ENCODE measurements at places on chromosomes 6 and 20.

DNA sequence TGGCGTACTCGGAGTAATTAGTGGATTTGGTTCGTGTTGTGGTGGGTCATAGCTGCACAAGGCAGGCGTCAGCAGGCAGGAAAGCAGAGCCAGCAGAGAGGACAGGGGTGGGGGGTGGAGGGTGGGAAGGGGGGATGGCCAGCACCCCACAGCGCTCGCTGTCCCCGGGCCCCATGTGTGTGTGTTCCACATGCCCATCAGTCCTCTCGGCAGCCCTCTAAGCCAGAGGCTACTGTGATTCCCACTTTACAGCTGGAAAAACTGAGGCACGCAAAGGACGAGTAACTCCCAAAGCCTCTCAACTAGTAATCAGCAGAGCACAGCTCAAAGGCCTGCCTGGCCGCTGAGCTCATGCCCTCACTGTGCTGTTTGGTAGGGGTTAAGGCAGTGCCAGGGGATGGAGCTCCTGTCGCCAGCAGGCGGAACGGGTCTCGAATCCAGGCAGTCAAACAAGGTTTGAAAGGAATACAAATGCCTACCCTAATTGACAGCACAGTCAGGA, 175.2 kb downstream of the ZDHHC14 start:
- no peak for DNase-seq

GRCh38 chr6:91575032-91575431, 988.2 kb upstream of the MAP3K7 start:
- DNase-seq = no peak

DNA sequence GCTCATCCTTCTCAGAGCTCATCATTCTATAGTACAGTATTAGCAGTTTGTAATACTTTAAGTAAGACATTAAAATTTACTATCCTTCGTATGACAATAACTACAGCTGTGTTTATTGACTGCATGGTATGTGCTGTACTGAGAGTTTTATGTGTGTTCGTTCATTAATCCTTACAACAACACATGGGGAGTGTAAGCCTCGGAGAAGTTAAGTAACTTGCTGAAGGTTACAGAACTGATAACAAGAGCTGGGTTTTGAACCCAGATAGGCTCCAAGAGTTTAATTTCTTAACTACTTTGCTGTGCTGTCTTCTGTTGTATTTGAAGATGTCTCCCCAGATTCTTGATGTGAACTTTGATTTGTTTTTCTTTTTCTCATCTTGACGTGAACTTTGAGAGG, 23.7 kb downstream of the BRPF3 start:
- no peak for DNase-seq

DNA sequence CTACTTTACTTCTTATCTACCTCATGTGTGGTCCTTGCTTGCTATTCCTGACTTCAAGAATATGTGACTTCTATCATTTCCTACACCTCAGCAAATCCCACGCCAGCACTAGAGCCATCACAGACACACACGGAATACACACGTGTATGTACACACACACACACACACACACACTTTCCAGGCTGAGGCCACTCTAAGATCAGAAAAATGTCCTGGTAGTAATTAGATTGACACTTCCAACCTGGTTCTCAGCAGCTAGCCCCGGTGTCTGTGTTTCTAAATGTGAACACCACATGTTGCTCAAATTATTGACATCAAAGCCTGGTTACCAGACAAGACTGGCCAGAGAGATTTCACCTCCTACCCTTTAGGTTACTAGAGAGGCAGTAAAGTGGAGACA, 54.1 kb upstream of the SASH1 start:
- DNase-seq = no peak

DNA sequence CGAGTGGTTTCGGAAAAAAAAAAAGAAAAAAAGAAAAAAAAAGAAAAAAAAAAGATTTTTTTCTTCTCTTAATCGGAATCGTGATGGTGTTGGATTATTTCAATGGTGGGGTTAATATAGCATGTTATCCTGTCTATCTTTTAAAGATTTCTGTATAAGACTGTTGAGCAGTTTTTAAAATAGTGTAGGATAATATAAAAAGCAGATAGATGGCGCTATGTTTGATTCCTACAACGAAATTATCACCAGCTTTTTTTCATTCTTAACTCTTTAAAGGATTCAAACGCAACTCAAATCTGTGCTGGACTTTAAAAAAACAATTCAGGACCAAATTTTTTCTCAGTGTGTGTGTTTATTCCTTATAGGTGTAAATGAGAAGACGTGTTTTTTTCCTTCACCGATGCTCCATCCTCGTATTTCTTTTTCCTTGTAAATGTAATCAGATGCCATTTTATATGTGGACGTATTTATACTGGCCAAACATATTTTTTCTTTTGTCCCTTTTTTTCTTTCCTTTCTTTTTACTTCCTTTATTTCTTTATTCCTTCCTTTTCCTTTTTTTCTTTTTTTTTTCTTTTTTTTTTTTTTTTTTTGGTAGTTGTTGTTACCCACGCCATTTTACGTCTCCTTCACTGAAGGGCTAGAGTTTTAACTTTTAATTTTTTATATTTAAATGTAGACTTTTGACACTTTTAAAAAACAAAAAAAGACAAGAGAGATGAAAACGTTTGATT, 3.6 kb downstream of the SOX4 start:
- DNase-seq = peak; percentile 14

DNA sequence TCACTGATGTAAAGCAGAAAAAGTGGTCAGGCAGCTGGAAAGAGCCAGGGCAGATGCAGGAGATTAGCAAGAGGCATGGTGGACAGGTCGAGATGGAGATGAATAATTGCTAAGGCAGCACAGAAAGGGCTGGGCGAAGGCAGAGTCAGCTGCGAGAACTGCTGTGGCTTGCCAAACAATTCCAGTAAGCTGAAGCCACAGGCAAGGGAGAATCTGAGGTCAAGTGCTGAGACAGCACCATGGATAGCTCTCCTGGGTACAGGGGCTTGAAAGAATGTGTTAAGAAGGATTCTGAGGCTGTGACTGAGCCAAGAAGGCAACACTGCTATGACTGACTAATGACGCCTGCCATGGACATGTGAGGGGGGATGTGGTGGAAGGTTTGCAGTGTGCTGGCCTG, 220.8 kb upstream of the FOXA2 start:
- DNase-seq = no peak

DNA sequence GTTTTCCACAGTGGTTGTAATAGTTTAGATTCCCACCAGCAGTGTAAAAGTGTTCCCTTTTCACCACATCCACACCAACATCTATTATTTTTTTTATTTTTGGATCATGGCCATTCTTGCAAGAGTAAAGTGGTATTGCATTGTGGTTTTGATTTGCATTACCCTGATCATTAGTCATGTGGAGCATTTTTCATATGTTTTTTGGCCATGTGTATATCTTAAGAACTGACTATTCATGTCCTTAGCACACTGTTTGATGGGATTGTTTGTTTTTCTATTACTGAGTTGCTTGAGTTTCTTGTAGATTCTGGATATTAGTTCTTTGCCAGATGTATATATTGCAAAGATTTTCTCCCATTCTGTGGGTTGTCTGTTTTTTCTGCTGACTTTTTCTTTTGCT, 820.1 kb downstream of the TENT5A start:
- DNase-seq = no peak

DNA sequence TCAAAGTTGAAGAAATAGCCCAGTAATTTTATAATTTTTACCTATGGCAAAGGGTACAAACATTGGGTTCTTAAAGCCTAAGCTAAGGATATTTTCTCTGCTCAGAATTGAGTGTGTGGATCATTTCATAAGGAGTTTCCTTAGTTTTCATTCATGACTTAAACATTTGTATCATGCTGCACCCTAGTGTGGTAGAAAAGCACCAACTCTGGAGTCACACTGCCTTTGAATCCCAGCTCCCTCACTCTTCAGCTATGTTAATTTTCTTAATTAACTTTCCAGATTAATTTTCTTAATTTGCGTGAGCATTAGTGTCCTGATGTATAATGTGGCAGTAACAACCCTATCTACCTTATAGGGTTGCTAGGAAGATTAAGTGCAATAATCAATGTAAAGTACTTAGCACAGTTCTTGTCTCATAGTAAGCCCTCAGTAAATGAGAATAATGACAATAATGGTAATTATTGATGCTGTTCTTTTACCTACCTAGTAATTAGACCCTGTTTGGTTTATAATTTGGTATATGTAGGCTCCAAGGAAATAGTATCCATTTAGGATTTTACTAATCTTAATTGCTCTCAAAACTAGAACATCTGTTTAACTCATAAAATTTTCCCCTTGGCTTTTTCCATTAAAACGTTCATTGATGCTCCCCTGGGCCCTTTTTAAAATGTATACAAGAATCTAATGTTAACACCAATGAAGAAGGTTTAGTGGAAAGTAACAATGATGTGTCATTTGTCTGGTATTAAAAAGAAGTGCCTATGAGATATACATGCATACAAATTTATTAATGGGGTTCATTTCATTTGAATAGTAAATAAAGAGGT, 31.6 kb downstream of the DSE start:
- no peak for DNase-seq

GRCh38 chr6:124493259-124493658, 469.0 kb upstream of the RNF217 start:
- no peak for DNase-seq

DNA sequence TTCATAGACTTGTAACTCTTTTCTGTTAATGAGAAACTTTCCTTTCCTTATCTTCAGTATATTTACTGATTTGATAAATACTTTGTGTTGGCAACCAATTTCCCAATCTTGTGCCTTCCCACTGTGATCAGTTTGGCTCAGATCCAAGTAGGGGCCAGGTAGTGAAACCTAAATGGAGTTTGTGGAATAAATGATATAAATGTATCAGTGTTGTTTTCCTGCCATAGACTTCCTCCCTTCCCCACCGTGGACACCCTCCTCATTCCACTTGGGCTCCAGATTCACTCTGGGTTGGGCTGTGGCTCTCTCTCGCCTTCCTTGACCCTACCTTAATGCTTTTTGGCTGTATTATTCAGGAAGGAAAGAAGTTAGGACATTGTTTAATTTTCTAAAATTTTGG, 1.3 kb downstream of the ZKSCAN3 start:
- no peak for DNase-seq

DNA sequence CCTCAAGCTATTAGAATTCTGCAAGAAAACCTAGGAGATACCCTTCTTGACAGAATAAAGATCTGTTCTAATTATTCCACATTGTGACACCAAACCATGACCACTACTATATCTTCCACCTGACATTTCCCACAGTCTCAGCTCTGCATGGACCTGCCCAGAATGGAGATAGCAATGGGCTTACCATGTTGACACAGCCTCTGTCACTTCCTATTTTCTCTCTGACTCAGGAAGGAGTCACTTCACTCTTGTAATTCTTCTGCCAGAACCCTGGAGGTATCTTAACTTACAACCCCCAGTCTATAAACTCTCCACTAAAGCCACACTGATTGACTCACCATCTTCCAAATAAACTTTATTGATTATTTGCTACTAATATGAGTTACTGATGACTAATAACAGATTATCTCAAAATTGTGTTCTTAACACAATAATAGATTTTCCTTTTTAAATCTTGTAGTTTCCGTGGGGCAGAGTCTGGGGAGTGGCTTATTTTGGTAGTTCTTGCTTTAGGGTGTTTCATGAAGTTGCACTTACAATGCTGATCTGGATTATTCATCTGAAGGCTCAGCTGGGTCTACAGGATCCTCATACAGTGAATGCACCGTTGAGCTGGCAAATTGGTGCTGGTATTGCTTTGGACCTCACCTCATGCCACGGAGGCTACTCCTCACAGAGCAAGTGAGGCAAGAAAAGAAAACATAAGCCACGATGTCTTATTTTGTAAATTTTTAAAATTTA, 869.9 kb downstream of the KIF16B start:
- DNase-seq = no peak

GRCh38 chr6:37168163-37168758, 1.7 kb upstream of the PIM1 start:
- no peak for DNase-seq

- DNase-seq = no peak
Measured at GRCh38 chr6:128860782-128861181, 22.2 kb upstream of the LAMA2 start.

- DNase-seq = no peak
Measured at GRCh38 chr6:26592649-26593048, 4.1 kb upstream of the ABT1 start.

- DNase-seq = no peak
Measured at GRCh38 chr20:59939052-59939878, 840 bp downstream of the PPP1R3D start.

GRCh38 chr6:723540-723939, 30.6 kb upstream of the EXOC2 start:
- DNase-seq = no peak

DNA sequence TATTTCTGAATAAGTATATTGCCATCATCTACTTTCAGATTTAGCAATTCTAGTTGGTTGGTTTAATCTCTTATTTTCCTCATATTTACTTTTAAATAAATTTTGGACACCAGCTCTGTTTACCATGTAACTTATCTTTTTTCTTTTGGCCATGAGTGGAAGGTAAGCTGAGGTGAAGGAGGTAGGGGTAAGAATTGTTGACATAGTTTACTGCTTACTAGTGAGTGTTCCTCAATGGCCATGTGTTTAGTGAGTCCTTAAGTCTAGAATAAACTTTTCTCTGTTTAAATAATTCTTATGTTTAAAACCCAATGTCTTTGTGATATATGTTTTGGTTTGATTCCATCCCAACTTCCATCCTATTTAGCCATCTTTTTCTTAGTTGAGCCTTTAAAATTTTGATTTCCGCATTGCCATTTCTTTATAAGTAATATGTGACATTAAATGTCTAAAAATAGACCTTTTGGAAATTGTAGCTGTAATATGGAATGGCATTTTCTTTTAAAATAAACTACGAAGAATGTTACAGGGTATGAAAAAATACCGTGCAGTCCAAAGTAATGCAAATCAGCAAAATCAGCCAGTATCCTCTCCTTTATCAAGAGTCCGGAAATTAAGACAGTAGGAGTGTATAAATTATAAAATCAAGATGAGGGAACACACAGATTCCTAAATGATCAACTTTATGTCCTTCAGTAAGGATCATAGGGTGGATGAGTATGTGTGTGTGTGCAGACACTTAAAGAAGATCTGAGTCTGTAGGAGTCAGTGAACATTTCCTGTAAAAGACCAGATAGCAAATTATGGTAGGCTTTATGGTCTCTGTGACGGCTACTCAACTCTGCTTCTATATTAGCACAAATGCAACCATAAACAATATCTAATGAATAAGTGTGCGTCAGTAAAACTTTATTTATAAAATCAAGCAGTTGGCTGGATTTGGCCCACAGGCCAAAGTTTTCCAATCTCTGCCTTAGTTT, 10.3 kb downstream of the STXBP5 start:
- DNase-seq = no peak

- no peak for DNase-seq
Measured at GRCh38 chr6:140002396-140003022, 628.1 kb upstream of the CITED2 start.

GRCh38 chr6:7341989-7342742, 29.2 kb upstream of the SSR1 start:
- no peak for DNase-seq

GRCh38 chr6:107444277-107444676, 15.1 kb downstream of the PDSS2 start:
- no peak for DNase-seq

GRCh38 chr20:36645998-36646397, at the start of gene SLA2:
TSS of gene SLA2 (minus strand) at chr20:36646196. CDS start at chr20:36641335, 4,861 bp downstream.
- peak; percentile 67 for DNase-seq
